ENCODE measurements at places on chromosomes 1 and 21. TPM values are rescaled to one million over a fixed set of nuclear protein-coding genes. Genes with fewer than 3 reads are reported as not detected.

Gene TMIGD3
- 2.4 TPM for total RNA-seq

Gene TCHH
- total RNA-seq: not detected

DNA sequence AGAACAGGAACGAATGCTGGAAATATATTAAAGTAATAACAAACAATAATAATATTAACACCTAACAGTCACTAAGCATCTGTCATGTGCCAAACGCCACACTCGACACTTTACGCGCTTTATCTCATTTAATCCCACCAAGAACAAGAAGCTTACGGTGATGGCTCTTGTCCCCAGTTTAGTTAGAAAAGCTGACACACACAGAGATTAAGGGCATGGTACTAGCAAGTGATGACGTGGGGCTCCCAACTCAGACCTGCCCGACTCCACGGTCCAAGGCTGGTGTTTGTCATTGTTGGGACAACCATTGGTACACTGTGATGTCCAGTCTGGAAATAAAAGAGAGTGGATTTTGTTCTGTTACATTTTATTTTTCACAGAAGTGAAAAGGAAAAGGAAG, 41.1 kb upstream of the KIF26B start:
- DNase-seq: no peak

DNA sequence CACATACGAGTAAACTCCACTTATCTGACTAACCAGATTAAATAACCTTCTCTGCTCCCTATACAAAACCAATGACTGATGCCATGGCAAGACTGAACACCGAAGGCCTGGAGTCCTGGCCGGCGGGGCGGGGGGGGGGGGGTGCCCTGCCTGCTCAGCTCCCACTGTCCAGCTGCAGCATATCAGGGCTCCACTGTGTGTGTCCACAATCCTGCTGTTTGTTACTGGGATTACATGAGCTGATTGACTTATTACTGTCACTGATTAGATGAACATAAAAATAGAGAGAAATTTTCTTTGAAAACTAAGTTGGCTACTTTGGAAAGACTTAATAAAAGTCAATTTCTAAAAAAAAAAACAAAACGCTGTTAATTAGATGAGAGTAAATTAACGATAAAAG, 24.9 kb downstream of the TMEM63A start:
- no peak for DNase-seq

- DNase-seq: no peak
Measured at GRCh38 chr1:152112101-152112884, 3.0 kb downstream of the TCHH start.

DNA sequence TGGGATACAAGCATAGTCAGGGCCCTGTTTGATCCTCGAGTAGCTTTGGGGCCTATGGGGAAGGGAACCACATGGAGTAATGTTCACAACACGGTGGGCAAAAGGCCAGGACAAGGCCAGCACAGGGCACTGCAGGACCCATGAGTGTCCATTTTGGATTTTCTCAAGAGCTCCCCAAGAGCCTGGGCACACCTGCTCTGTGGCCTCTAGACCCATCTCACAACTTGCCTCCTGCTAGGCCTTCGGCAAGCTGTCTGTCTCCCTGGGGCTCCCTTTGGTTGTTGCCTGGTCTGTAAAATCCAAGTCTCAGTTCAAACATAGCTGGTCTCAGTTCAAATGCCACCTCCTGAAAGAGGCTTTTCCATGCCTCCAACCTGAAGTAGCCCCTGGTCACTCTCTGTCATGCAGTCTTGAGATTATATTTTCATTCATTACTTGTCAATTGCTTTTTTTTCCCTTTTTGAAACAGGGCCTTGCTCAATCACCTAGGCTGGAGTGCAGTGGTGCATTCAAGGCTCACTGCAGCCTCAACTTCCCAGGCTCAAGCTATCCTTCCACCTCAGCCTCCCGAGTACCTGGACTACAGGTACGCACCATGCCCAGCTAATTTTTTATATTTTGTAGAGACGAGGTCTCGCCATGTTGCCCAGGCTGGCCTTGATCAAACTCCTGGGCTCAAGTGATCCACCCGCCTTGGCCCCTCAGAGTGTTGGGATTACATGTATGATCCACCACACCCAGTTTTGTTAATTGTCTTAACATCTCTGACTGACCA, 107.4 kb downstream of the MATN1 start:
- no peak for DNase-seq

DNA sequence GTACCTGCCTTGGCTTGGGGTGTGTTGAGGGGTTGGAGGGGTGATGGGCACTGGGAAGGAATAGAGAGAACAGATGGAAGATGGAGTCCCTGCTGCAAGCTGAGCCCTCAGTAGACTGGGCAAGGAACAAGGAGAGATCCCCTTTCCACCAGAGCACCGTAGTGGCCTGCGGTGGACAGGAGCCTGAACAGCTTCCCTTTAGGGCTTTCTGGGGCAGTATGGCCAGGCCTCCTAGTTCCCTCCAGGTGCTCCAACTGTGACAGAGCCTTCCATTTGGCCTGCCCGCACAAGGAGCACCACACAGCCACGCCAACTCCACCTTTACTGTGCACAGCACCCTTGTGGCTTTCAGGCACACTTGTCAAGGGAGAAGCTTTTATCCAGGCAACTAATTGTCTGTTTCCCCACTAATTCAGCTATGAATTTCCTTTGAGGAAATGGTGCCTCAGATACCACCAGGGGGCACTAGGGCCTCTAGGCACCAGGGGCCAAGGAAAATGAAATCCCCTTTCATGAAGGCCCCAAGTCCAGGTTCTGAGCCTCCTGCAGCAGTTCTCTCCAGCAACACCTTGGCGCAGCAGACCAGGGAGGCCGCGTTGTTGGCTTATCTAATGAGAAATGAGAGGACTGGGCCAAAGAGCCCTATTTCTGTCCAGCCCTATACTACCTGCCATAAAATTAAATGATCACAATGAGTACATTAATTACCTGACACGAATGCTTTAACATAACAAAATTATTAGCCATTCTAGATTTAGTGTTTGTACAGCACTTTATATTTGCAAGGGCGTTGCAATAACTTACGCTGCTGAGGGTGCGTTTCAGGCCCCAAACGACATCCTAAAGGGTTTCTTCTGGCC, 23.1 kb upstream of the ERI3 start:
- no peak for DNase-seq

DNA sequence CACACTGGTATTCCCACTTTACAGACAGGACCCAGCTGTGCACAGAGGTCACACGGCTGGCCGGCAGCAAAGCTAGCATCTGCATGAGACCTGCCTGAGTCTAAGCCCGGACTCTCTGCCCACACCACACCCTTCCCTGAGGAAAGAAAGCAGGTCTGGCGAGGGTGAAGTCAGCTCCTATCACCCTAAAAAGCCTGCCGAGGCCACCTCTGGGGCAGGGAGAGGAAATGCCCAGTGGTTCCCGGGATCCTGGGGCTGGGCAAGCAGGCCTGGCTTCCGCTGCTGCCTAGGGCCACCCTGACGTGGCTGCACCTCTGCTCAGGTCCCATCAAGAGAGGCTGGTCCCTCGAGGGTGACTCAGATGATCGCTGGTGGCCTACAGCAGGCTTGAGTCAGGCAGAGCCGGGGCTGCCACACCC, 42.2 kb downstream of the RAP1GAP start:
- no peak for DNase-seq

DNA sequence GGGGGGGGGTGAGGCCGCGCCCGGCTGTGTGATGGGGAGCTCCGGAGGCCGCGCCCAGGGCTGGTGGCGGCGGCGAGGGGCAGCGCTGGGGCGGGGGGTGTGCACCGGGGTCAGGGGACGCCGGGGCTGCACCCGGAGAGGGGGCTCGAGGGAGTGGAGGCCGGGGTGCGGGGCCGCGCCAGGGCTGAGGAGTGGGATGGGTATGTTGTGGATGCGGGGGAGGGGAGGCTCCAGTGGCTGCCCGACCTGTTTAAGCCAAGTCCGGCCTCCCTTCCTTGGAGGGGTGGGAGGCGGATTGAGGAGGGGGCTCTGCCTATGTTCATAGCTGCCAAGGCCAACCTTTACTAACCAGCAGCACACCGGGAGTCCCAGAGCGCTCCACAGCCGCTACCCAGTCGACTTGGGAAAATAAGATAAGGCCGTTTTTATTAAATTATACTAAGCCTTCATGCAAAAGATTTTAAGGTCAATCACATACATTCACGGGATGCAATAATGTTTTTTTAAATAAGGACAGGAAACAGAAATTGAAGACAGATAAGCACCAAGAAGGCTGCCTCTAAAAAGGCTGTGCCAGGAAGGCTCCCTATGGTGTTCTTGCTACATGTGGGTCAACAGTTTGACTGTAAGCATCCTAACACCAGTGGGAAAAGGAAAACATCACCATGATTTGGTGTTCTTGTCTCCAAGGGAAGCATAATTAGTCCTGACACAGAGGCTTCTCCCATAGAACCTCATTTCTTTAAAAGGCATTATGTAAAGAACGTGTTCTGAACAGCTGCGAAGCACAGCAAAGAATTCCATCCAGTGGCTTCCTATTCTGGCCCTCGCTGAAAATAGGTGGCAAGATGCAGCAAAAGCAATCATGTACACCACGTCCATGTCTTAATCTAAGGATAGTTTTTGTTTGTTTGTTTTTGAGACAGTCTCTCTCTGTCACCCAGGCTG, 626 bp upstream of the HLCS start:
- no peak for DNase-seq

All from ascending aorta (tissue), 2 donors.